ENCODE measurements at places on chromosomes 16 and 17. TPM values are rescaled to one million over a fixed set of nuclear protein-coding genes. Genes with fewer than 3 reads are reported as not detected.
A peak's percentile ranks its signal among the peaks of the same experiment; 100 is the strongest.

GRCh38 chr17:75681289-75681688 is 14.2 kb downstream of the SAP30BP start:
- no peak for DNase-seq

The KCNH4 gene
- not detected for total RNA-seq

DNA sequence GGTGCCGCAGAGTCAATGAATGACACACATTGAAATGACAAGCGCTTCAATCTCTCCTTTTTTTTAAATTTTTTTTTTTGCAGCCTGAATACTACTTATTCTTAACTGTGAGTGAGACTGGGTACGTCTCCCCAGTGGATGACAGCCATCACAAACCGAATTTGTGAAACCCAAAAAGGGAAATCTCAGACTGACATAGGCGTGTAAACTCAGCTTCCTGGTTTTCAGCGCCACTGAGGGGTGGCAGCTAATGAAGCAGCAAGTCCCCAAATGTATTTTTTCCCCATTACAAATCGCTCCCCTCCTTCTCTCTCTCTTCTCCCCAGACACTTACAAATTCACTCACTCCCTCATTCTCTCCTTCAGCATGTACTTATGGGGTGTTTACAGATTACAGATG is 196.0 kb downstream of the MAF start:
- no peak for DNase-seq

DNA sequence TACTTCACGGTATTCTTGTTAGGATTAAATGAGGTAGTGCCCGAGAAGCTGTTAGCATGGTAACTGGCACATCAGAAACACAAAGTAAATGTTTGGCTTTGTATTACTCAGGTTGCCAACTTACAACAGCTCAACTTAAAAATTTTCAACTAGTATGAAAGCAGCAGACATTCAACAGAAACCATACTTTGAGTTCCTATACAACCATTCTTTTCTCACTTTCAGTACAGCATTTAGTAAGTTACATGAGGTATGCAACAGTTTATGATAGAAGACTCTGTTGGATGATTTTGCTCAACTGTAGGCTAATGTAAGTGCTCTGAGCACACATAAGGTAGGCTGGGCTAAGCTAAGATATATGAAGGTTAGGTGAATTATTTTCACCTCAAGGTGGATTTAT is 7.7 kb downstream of the CENPN start:
- DNase-seq, result no peak

DNA sequence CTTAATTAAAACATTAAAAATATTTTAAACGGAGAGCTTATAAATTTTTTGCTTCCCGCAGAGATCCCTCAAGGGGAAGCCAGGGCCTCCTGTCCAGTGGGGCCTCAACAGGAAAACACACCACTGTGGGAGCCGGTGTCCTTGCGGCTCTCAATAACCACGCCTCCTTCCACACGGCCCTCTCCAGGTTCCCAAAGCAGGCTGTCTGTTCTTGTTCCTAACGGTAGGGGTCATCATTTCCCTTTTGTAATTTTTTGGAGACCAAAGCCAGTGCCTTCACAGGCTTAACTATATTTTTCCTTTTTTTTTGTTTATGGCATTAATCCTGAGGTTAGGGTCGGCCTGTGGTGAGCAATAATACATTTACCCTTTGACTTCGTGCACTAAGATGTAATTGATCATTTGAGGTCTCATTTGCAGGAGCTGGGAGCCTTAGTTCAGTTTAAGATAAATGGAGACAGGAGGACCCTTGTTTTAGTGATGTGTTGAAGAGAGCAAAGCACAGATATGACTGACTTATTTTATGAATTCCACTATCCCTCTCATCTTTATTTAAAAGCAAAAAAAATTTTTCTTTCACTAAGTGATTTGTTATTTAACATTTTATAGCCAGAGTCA is 77.5 kb upstream of the N4BP1 start:
- peak; percentile 43 for DNase-seq

Measured in right lobe of liver (tissue), 6 donors.